Neural crest cell (in vitro differentiated cells): ENCODE measurements at places on chromosomes 7 and 10. TPM values are rescaled to one million over a fixed set of nuclear protein-coding genes. Genes with fewer than 3 reads are reported as not detected.

GRCh38 chr7:129898007-129898406 lies 54.8 kb downstream of the UBE2H start:
- H3K36me3 ChIP-seq = peaks cover 3% of the 10 kb centered on the region
- no peak for DNase-seq
- no peaks in the 10 kb centered on the region for H3K27me3 ChIP-seq
- H3K27ac ChIP-seq = no peak overlapping the region

GRCh38 chr10:77604063-77604462 lies 33.5 kb downstream of the KCNMA1 start:
- no peak for DNase-seq
- H3K27ac ChIP-seq = no peak overlapping the region
- H3K36me3 ChIP-seq = no peaks in the 10 kb centered on the region
- H3K4me3 ChIP-seq = no peak overlapping the region
- H3K4me1 ChIP-seq = peaks cover 9% of the 10 kb centered on the region

DNA sequence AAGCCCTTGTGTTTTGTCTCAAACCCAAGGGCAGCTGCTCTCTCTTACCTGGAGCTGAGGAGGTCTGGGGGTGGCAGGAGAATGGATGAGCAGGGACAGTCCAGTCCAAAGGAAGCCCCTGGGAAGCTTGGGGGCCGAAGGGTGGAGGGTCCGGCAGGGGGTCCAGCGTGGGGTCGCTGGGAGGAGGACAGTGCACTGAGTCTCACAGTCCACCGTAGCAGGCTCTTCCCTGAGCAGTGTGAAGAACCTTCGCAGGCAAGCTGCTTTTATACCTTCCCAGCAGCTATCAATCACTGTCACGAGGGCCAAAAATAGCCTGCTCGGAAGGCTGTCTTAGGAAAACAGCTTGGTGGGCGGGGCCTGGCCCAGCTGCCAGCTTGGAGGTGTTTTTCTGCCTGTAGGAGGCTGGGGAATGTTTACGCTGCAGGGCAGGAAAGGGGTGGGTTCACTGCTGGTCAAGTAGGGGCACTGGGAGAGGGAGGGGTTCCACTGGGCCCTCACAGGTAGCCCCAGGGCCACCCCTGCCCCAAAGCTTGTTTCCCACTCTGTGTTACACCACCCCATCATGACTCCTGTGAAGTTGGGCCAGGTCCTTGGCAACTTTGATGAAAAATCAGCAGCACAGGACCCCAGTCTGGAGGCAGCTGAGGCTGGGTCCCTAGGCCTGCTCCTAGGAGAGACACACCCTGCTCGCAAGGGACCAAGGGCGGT lies at the start of gene DEPP1:
Gene DEPP1, minus strand, starts transcription at position 240 of the 711 bp plus-strand sequence. CDS start 779 bp downstream, outside the sequence.
- peak within 1 kb of the TSS; percentile 57 for H3K27ac ChIP-seq
- H3K36me3 ChIP-seq = no peaks in the 10 kb centered on the region
- H3K4me3 ChIP-seq = peak within 1 kb of the TSS; percentile 72
- peak; percentile 58 for DNase-seq

DNA sequence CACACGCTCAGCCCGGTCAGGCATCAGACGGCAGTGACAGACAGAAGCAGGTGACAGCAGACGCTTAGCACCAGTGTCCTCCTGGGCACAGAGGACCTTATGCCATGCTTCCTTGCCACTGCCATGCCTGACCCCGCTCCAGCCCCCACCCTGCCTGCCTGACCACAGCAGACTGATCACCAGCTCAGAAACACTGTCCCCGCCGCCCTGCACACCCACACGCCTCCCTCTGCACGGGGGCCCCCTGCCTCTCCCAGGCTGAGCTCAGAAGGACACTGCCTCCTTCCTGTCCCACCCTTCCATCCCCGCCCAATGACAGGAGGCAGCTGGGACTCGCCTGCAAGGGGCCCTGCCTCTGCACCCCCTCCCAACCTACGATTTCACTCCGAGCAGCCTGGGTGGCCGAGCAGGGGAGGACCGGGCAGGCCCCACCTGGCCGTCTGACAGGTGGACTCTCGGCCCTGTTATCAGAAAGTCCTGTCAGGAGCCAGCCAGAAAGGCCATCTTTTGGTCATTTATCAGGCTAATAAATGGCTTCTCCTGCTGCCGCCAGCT lies 183.4 kb downstream of the ELFN1 start:
- no peaks in the 10 kb centered on the region for H3K27me3 ChIP-seq
- DNase-seq = no peak
- no peak overlapping the region for H3K4me3 ChIP-seq
- H3K4me1 ChIP-seq = no peaks in the 10 kb centered on the region
- no peaks in the 10 kb centered on the region for H3K36me3 ChIP-seq

GRCh38 chr7:44322631-44323363 lies 2.6 kb downstream of the CAMK2B start:
- peaks cover 5% of the 10 kb centered on the region for H3K4me1 ChIP-seq
- H3K36me3 ChIP-seq = no peaks in the 10 kb centered on the region
- peak overlapping the region; percentile 83 for H3K4me3 ChIP-seq

- H3K27ac ChIP-seq = no peak overlapping the region
- no peaks in the 10 kb centered on the region for H3K36me3 ChIP-seq
- no peaks in the 10 kb centered on the region for H3K27me3 ChIP-seq
- no peak for DNase-seq
These were observed 849.2 kb downstream of the KCNMA1 start for GRCh38 chr10:76788452-76788811.

DNA sequence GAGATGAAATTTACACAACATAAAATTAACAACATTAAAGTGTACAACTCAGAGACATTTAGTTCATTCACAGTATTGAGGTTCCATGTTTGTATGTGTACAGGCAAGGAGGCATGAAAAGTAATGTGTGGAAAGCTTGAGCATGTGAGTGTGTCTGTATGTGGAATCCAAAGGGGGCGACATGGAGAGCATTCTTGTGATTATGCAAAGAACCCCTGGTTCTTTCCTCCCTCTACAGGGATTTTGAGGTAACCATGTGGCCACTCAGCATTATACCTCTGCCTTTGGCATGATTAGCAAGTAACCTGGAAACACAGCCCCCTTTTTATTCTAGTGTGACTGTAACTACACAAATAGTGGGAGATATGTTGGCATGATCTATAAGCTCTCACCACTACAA lies 21.0 kb downstream of the OR2F1 start:
- H3K4me3 ChIP-seq = no peak overlapping the region
- no peaks in the 10 kb centered on the region for H3K27me3 ChIP-seq
- DNase-seq = no peak
- no peak overlapping the region for H3K27ac ChIP-seq
- no peaks in the 10 kb centered on the region for H3K4me1 ChIP-seq
- H3K36me3 ChIP-seq = no peaks in the 10 kb centered on the region

GRCh38 chr7:6271694-6272440 lies 557 bp downstream of the CYTH3 start:
- peaks cover 40% of the 10 kb centered on the region for H3K4me1 ChIP-seq
- H3K27ac ChIP-seq = peak overlapping the region; percentile 53
- DNase-seq = peak; percentile 27
- peak overlapping the region; percentile 90 for H3K4me3 ChIP-seq

- H3K36me3 ChIP-seq = peaks cover 15% of the 10 kb centered on the region
- H3K27me3 ChIP-seq = no peaks in the 10 kb centered on the region
- no peak for DNase-seq
- H3K4me3 ChIP-seq = no peak overlapping the region
These were observed 59.2 kb downstream of the INPP5A start for GRCh38 chr10:132596742-132597279.

DNA sequence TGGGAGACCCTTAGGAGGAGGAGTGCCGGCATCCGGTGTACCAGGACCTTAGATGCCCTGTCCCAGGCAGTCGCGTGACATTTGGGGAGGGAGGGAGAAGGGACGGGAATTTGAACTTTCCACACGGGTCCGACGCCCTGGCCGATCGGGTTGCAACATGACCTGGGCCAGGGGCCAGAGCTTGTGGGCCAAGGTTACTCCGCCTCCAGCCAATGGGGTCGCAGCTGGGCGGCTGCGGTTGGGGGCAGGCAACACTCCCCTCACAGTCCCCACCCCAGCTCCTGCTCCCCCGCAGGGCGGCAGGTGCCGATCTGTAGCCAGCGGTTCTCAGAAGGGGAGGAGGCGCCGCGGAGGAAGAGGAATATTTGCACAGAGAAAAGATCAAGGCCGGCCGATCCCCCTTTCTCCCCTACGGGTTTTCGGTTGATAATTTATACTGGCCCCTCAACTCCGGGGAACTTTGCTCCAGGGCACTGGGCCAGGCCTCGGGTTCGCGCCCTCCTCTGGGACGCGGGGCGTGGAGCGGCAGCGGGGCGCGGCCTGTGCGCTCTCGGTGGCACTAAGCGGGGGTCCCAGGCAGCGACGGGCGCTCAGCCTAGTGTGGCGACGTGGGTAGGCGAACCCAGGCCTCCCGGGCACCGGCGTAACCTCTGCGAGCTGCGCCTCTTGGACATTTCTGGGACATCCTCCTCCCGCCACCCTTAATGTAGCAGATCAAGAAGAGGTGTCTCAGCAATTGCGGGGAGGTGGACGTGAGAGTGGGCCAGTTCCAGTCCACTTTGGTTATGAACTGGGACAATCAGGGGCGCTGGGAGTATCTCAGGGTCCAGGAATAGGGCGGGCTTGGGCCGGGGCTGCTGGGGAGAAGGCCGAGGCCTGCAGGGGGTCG lies 1.2 kb downstream of the MLXIPL start:
- H3K27me3 ChIP-seq = peaks cover 77% of the 10 kb centered on the region
- peak overlapping the region; percentile 70 for H3K4me3 ChIP-seq
- no peak overlapping the region for H3K27ac ChIP-seq
- DNase-seq = no peak
- H3K36me3 ChIP-seq = no peaks in the 10 kb centered on the region

- H3K4me1 ChIP-seq = peaks cover 6% of the 10 kb centered on the region
- peak; percentile 40 for DNase-seq
- H3K27me3 ChIP-seq = peaks cover 75% of the 10 kb centered on the region
- H3K27ac ChIP-seq = no peak within 1 kb of the TSS
- peak within 1 kb of the TSS; percentile 92 for H3K4me3 ChIP-seq
These were observed at the start of gene ST8SIA6 for GRCh38 chr10:17454161-17455014. Gene ST8SIA6, minus strand, starts transcription at chr10:17454595. Its CDS starts 340 bp downstream, at chr10:17454255.

DNA sequence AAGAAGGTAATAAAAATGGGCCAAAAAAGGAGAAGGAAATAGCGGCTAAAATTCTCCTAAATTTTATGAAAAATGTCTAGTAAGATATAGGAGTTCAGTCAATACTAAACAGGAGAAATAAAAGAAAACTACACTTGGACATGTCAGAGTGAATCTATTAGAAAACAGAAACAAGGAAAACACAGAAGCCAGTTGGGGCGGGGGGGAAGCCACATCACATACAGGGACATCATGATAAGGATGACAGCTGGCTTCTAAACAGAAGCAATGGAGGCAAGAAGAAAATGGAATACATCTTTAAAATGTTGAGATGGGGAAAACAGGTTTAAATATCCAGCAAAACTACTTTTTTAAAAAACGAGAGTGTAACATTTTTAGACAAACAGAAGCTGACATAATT lies 77.8 kb downstream of the CUBN start:
- no peak overlapping the region for H3K4me3 ChIP-seq
- no peak overlapping the region for H3K27ac ChIP-seq
- no peaks in the 10 kb centered on the region for H3K27me3 ChIP-seq
- no peaks in the 10 kb centered on the region for H3K4me1 ChIP-seq

DNA sequence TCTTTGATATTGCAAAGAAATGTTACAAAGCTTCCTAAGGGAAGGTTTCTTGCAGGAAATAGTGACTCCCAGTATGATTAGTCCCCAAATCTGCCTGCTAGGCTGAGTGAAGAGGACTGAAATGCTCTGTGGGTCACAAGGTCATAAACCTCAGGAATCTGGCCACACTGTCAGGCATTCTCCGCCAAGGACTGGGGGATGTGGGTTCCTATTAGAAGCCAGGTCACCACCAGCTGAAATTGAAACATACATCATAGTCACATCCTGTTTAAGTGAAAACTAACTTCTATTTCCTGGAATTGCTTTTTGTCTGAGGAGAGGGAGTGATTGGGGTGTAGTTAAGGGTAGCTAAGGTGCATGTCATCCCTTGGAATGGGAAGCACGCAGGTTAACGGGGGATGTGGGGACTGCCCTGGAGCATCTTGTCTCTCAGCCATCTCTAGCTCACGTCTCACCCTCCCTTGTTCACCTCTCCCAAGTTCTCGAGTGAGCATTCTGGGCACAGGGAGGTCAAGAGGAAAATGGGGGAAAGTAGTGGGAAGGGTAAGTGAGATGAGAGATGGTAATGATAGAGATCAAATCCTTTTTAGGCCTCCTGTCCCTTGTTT lies 12.0 kb upstream of the GSAP start:
- no peak for DNase-seq
- H3K27ac ChIP-seq = peak overlapping the region; percentile 66
- H3K4me3 ChIP-seq = peak overlapping the region; percentile 45
- H3K27me3 ChIP-seq = no peaks in the 10 kb centered on the region
- no peaks in the 10 kb centered on the region for H3K36me3 ChIP-seq

DNA sequence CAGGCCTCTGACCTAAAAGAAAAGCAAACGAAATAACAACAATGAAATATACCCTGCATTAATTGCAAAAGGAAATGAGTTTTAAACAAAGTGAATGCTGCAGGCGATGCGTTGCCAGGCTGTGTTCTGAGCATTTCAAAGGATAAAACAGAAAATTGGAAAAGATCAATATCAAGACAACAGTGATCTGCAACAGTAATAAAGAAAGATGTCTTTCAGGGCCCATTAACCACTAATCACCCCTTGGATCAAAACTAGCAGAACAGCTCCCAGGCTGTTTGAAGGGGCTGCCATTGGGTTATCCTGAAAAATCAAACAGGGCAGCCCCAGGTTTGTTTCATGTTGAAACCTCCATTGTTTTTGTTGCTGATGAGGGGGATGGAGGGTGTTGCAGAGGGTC lies 219.2 kb downstream of the FGFR2 start:
- peaks cover 18% of the 10 kb centered on the region for H3K4me1 ChIP-seq
- DNase-seq = no peak
- no peaks in the 10 kb centered on the region for H3K36me3 ChIP-seq
- no peaks in the 10 kb centered on the region for H3K27me3 ChIP-seq

DNA sequence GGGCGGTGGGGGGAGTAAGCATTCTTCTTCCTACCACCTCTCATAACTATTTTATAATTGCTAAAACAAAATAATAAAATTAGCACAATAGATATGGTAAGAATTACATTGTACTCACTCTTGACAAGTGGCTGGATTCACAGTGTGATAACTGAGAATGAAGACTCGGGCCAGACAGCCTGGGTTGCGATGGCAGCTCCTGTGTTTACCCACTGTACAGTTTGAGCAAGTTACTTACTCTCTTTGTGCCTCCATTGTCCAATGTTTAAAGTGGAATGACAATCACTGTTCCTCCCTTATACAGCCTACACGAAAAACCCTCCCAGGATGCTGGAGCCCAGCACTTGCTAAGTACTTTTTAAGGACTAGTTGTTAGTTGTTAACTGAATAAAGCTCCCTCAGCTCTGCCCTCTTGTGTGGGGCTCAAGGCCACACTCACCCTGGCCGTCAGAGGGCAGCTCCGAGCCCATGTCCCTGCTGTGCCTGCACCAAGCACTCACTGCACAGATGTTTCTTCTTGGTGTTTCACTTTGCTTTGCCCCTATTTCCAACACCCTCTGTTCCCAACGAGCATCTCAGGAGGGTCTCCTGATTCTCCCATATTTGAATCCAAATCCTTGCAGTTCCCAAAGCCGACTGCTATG lies 56.4 kb upstream of the NPS start:
- no peaks in the 10 kb centered on the region for H3K27me3 ChIP-seq
- H3K27ac ChIP-seq = no peak overlapping the region
- H3K4me1 ChIP-seq = no peaks in the 10 kb centered on the region
- H3K4me3 ChIP-seq = no peak overlapping the region
- no peak for DNase-seq

The AOAH gene
- not detected in 2 replicates for total RNA-seq

The GNGT1 gene
- total RNA-seq = 0.65 and 1.0 TPM in 2 replicates

The CCL26 gene
- total RNA-seq = not detected in 2 replicates

The MMP21 gene
- total RNA-seq = not detected in 2 replicates

The VIM gene
- 1,786 and 1,791 TPM in 2 replicates for total RNA-seq

The CCDC6 gene
- 40.6 and 41.5 TPM in 2 replicates for total RNA-seq

The COL17A1 gene
- total RNA-seq = not detected in 2 replicates

The DMBT1 gene
- not detected in 2 replicates for total RNA-seq

The SPDYE5 gene
- total RNA-seq = not detected in 2 replicates

The BICC1 gene
- 2.4 and 2.5 TPM in 2 replicates for total RNA-seq
